ENCODE measurements at places on chromosomes 13 and 19. TPM values are rescaled to one million over a fixed set of nuclear protein-coding genes. Genes with fewer than 3 reads are reported as not detected.

GRCh38 chr19:3669947-3670795 is 30.1 kb downstream of the PIP5K1C start:
- DNase-seq = no peak

- no peak for DNase-seq
Observed at GRCh38 chr19:50557009-50557613, 11.1 kb downstream of the LRRC4B start.

Gene ZNF208
- 5.2 TPM for total RNA-seq

- DNase-seq = no peak
Observed at GRCh38 chr13:58056426-58056825, 424.9 kb downstream of the PCDH17 start.

DNA sequence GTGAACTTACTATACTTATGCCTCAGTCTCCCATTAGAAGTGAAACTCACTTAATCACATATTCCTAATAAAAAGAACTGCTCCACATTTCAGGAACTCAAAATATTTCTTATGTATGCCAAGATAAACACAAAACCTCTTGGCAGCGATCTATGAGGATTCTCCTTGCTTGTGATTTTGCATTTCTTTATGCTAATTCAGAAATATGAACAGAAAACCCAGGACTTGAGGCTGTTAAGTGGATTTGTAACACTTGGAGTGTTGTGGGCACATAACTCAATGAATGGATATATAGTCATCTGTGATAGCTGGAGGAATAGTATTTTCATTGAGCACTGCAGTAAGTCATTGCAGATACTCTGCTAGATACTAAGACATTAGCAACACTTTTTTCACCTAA is 5.6 kb upstream of the KATNAL1 start:
- no peak for DNase-seq

DNA sequence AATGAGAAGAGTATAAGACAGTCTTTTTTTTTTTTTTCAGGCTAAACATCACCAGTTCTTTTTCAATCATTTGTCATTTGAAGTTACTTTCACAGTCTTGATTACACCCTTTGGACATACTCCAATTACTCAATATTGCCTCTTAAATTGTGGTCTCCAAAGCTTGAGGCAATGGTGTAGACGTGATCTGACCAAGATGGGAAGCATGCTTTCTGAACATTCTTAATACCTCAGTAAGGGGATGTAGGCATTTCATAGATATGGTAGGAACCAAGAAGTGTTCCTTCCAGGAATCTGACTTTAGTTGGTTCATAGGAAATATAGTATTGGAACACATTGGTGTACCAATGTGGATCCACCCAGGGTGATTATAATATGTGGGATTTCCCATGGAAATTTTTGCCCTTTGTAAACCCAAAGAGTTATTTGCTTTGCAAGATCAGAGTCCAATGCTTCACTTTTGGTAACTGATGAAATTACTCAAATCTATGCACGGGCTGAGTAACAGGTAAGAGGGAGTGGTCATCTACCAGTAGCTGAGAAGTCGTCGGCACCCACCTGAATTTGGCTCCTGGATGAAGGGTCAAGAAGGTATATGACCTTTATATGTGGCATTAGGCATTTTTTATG is 62.2 kb downstream of the ERCC5 start:
- no peak for DNase-seq

- no peak for DNase-seq
Observed at GRCh38 chr13:32430018-32430747, 2.3 kb upstream of the N4BP2L1 start.

Gene LGALS14
- not detected for total RNA-seq

GRCh38 chr13:91506759-91507158 is 108.3 kb downstream of the GPC5 start:
- no peak for DNase-seq

DNA sequence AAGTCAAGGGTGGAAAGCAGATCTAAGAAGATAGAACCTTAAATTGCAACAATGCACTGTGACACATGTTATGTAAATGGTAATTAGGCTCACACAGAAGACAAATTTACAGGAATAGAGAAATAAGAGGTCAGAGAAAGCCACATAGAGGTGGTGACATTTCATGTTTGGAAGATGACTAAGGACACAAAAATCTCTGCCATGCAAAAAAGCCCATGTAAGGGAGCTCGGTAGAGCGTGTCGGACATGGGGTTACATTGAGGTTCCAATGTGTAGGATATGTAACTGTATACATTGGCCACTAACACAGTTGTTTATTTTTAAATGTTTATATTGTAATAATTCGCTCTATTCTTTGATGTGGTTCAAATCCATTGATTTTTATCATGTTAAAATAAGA is 33.7 kb downstream of the SUGT1 start:
- DNase-seq = no peak

GRCh38 chr13:30396434-30397075 is 25.7 kb upstream of the UBE2L5 start:
- DNase-seq = no peak

Measured in mesenteric fat pad (tissue), 1 donor.